Gastroesophageal sphincter (tissue), 4 donors: ENCODE measurements at places on chromosomes 13 and 19. TPM values are rescaled to one million over a fixed set of nuclear protein-coding genes. Genes with fewer than 3 reads are reported as not detected.

DNA sequence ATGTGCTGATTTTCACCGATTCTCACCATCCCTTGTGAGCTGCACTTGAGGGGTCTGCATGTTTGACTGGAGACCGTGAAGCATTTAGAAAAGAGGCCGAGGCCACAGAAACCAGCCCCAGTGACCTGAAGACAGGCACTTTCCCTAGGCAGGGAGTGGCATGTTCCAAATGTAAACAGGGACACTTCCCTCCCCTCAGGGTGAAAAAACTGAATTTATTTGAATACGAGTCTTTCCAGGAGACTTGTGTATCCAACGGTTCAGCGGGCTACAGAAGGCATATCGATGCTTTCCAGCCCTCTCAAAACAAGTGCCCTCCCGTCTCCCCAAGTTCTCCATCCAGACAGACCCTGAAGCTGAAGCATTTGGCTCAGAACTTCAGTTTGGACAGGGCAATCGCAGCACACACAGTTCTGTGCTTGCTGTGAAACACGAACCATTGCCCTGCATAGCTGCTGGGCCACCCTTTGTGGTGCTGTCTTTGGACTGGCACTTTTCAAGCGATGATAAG lies 106.1 kb downstream of the ZIC5 start:
- ATAC-seq = no peak

Gene VSIG10L
- total RNA-seq = 2.2 TPM

- no peak for ATAC-seq
Measured at GRCh38 chr13:44685641-44686040, 109.5 kb upstream of the TSC22D1 start.

- no peak for ATAC-seq
Measured at GRCh38 chr19:35228177-35228930, at the start of gene FAM187B. TSS of gene FAM187B (minus strand) at chr19:35228739. CDS start at chr19:35228680, 59 bp downstream.

GRCh38 chr13:73235385-73235784 lies 176.6 kb downstream of the KLF5 start:
- no peak for ATAC-seq

DNA sequence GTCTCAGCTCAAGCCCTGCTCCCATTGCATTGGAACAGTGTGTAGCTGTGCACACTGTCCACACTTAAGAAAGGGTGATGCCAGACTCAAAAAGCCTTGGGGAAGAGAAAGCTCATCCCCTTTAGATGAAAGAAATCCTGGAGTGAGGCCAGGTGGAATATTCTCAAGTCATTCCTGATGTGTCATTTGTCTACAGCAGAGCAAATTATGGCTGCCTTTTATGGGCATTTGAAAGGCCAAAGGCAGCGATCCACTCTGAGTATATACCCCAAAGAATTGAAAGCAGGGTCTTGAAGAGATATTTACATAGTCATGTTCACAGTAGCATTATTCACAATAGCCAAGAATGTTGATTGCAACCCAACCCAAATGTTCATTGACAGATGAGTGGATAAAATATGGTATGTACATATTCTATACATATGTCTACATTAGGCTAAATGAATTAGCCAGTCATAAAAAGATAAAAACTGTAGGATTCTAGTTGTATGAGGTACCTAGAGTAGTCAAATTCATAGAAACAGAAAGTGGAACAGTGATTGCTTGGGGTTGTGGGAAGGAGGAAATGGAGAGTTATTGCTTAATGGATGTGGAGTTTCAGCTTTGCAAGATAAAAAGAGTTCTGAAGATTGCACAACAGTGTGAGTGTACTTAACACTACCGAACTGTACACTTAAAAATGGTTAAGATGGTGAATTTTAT lies 214.9 kb downstream of the KCNRG start:
- no peak for ATAC-seq
